ENCODE measurements at places on chromosomes 3 and 15.

GRCh38 chr15:47504624-47505256, 212.6 kb upstream of the SEMA6D start:
- H3K27me3 ChIP-seq: no peaks in the 10 kb centered on the region
- no peaks in the 10 kb centered on the region for H3K36me3 ChIP-seq
- no peak for DNase-seq
- no peak overlapping the region for H3K27ac ChIP-seq
- no peaks in the 10 kb centered on the region for H3K4me1 ChIP-seq
- no peak overlapping the region for H3K4me3 ChIP-seq

- no peak for DNase-seq
- H3K4me1 ChIP-seq: peaks cover 2% of the 10 kb centered on the region
- H3K36me3 ChIP-seq: no peaks in the 10 kb centered on the region
- no peak overlapping the region for H3K27ac ChIP-seq
Measured at GRCh38 chr3:87351937-87352336, 75.6 kb upstream of the POU1F1 start.

DNA sequence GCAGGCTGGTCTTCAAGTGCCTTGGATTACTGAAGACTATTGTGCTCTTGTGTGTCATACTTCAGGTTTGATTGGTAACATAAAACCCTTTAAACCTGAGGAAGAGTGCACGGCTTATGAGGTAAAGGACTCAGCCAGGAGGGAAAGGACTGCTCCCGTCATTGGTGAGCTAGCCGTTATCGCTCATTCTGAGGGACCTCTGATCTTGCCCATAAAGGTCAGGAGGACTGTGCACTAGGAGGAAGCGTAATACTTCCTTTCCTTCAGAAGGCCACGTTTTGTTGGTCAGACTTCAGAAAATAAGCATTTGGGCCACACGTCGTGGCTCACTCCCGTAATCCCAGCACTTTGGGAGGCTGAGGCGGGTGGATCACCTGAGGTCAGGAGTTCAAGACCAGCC, 37.7 kb downstream of the PXK start:
- H3K27ac ChIP-seq: no peak overlapping the region
- no peak for DNase-seq
- H3K36me3 ChIP-seq: peaks cover 56% of the 10 kb centered on the region

- no peaks in the 10 kb centered on the region for H3K36me3 ChIP-seq
- H3K4me3 ChIP-seq: no peak overlapping the region
- no peaks in the 10 kb centered on the region for H3K27me3 ChIP-seq
- no peaks in the 10 kb centered on the region for H3K4me1 ChIP-seq
- no peak for DNase-seq
- H3K27ac ChIP-seq: no peak overlapping the region
Measured at GRCh38 chr3:73832426-73832825, 207.7 kb upstream of the PDZRN3 start.

DNA sequence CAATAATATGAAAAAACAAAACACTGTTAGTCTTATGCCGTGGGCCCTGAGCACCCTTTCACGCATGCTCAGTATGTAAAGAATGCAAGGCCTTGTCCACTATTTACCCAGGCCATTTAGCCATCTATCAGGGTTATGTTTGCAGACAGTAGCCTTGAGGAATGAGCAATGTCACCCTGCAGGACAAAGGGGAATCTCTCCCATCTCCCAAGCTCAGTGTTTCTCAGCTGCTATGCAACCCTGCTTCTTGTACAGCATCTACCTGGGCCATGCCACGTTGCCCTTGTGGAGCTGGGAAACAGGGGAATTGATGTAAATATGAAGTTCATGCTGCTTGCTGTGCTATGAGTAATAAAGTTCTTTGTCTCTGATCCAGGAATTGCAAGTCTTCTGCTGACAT, 51.5 kb upstream of the SLCO2A1 start:
- H3K4me3 ChIP-seq: no peak overlapping the region
- no peak for DNase-seq
- no peak overlapping the region for H3K27ac ChIP-seq
- no peaks in the 10 kb centered on the region for H3K36me3 ChIP-seq

DNA sequence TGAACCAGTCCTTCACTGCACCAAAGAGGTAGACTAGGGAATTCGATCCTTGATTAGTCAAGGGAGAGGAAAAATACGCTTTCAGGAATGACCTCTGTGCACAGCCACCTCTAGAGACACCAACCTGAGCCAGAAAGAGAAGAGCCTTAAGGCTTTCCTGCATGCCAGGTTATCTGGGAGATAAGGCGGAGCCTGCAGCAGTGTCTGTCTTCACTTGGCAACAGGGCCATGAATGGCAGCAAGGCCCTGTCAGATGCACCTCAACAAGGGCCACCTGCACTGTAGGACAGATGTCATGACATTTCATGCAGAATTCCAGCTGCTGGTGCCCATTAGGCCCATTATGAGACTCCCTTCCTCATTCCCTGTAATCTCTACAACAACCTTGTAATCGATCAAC, 88.1 kb downstream of the MEX3B start:
- H3K27me3 ChIP-seq: no peaks in the 10 kb centered on the region
- no peak overlapping the region for H3K4me3 ChIP-seq
- no peak for DNase-seq
- no peaks in the 10 kb centered on the region for H3K4me1 ChIP-seq
- no peak overlapping the region for H3K27ac ChIP-seq
- H3K36me3 ChIP-seq: no peaks in the 10 kb centered on the region

GRCh38 chr3:46903341-46904302, 26.1 kb downstream of the PTH1R start:
- H3K36me3 ChIP-seq: no peaks in the 10 kb centered on the region
- no peak for DNase-seq
- peaks cover 5% of the 10 kb centered on the region for H3K27me3 ChIP-seq
- H3K4me3 ChIP-seq: no peak overlapping the region

DNA sequence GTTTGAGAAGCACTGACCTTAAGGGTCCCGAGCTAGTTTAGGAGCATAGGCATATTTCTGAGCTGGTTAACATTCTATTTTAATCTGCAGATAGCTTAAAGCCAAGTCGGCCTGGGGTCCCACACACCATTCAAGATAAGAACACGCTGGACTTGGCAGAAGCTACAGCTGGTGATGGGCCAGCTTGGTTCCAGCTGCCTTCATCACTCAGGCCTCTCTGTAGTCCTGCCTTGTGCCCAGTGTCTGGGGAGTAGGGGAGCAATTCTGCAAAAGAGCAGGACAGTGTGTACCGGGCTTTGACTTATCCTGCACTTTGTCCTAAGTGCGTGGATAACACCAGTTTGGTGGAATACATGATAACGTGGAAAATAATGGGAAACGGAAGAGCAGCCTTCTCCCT, 164.5 kb downstream of the MEGF11 start:
- no peaks in the 10 kb centered on the region for H3K4me1 ChIP-seq
- no peak overlapping the region for H3K27ac ChIP-seq
- no peaks in the 10 kb centered on the region for H3K36me3 ChIP-seq
- H3K27me3 ChIP-seq: peaks cover 29% of the 10 kb centered on the region
- no peak overlapping the region for H3K4me3 ChIP-seq
- no peak for DNase-seq

DNA sequence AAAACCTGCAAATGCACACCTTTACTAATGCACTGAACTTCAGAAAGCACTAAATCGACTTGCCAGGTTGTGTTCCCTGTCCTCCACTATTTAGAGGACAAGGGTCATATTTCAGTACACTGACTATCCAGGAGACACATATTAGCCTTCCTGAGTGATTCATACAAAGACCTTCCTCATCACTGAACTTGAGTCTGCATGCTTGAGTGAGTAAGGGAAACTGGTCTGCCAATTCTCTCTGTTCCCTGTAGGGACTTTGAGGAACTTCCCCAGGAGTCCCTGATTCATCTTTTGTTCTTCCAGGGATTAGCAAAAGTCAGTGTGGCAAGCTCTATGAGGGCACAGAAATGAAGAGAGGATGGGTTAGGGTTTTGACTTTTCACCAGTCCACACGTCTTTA, 565.9 kb downstream of the PDCD6IP start:
- DNase-seq: no peak
- H3K4me3 ChIP-seq: no peak overlapping the region
- no peak overlapping the region for H3K27ac ChIP-seq

GRCh38 chr3:110180733-110181132, 843.4 kb upstream of the DPPA4 start:
- no peak for DNase-seq
- H3K4me3 ChIP-seq: no peak overlapping the region
- H3K27ac ChIP-seq: no peak overlapping the region
- H3K4me1 ChIP-seq: no peaks in the 10 kb centered on the region
- H3K27me3 ChIP-seq: no peaks in the 10 kb centered on the region
- no peaks in the 10 kb centered on the region for H3K36me3 ChIP-seq

DNA sequence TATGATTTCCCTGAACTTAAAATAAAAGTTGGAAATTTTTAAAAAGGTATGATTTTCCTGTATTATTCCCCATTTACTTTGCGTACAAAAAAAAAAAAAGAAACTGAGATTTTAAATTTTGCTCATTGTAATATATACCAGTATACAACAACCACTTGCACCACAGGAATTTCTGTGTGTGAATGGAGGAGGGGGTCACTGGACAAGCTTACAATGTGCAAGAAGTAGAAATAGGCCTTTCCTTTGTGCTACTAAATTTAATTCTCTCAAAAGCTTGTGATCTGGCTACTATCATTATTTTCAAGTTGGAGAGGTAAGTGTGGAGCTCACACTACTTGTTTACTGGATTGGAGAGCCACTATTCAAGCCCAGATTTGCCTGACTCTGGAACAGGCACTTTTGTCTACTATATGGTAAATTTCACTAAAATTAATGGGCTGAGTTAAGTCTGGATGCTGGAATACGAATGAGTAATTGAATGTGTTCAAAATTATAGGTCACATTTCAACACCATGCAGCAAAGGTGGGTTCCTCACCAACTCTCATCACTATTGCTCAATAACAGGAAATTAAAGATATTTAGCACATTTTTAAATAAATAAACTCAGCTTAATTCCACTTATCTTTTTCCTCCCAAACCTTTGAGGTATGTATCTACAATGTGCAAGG, 148.0 kb upstream of the MBNL1 start:
- no peak for DNase-seq
- no peak overlapping the region for H3K4me3 ChIP-seq
- no peak overlapping the region for H3K27ac ChIP-seq
- no peaks in the 10 kb centered on the region for H3K36me3 ChIP-seq
- H3K27me3 ChIP-seq: peaks cover 24% of the 10 kb centered on the region
- peaks cover 32% of the 10 kb centered on the region for H3K4me1 ChIP-seq

DNA sequence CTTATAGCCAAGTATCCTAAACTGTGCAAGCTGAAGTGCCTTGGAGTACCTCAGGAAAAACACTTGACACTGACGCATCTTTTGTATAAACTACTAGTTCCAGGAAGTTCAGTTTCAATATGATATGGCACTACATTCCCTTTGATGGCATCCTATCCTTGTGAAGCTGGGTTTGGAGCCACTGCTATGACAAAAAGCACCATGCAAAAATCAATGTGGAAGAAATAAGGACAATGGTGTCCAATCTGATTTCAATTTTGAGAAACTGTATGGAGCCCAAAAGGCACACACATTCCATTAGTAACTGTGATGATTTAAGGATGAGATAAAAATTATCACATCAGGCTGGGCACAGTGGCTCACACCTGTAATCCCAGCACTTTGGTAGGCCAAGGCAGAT, 5.6 kb downstream of the RPS27L start:
- peaks cover 53% of the 10 kb centered on the region for H3K36me3 ChIP-seq
- H3K4me3 ChIP-seq: no peak overlapping the region

DNA sequence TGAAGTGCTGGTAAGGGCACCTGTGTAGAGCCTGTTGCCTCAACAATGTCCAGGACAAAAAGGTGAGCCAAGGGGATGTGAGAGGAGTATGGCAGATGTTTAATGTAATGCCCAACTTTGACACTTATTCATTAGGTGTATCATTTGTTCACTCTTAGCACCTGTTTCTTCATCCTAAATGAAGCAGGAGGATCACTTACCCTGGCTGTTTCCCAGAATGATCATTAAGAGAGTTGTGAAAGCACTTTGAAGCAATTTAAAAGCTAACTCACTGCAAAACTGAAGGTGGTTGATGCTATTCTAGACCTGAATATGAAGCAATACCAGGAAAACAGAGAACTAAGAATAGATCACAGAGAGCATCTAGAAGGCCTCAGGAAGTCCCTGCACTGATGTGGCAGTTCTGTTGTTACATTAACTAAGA, 3.4 kb upstream of the HHLA2 start:
- no peak for DNase-seq
- H3K4me1 ChIP-seq: peaks cover 60% of the 10 kb centered on the region
- no peak overlapping the region for H3K4me3 ChIP-seq
- H3K36me3 ChIP-seq: peaks cover 18% of the 10 kb centered on the region

DNA sequence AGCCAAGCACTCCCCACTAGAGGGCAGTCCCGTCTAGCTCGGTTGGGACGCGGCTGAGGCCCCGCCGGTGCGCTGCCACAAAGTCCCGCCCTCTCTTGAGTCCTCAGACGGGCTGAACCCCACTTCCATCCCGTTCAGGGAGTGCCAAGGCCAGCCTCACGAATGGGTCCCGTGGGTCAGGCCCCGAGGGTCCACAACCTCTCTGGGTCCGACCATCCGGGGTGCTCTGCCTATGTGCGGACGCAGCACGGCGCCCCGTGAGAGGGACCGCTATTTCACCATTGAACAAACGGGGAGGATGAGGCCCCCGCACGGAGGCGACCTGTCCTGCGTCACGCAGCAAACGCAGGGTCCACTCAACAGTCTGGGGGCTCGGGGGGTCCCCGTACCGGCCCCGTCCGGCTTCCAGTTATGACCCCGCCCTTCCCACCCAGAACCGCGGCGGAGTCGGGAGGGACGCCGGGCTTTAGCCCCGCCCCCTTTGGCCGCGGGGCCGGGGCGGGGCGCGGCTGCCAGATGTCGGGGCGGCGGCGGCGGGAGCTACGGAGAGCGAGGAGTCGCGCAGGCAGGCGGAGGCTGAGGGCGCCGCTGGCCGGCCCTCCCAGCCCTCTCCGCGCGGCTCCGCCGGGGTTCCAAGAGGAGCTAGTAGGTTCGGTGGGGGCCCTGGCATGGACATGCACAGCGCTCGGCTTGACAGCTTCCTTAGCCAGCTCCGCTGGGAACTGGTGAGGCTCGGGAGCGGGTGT, at the start of gene INKA1:
TSS of gene INKA1 (plus strand) at position 543 of the 746 bp plus-strand sequence. CDS start at position 675, 132 bp downstream.
- H3K27me3 ChIP-seq: peaks cover 17% of the 10 kb centered on the region
- peak within 1 kb of the TSS; percentile 83 for H3K4me3 ChIP-seq
- peak within 1 kb of the TSS; percentile 75 for H3K27ac ChIP-seq
- peaks cover 9% of the 10 kb centered on the region for H3K36me3 ChIP-seq

DNA sequence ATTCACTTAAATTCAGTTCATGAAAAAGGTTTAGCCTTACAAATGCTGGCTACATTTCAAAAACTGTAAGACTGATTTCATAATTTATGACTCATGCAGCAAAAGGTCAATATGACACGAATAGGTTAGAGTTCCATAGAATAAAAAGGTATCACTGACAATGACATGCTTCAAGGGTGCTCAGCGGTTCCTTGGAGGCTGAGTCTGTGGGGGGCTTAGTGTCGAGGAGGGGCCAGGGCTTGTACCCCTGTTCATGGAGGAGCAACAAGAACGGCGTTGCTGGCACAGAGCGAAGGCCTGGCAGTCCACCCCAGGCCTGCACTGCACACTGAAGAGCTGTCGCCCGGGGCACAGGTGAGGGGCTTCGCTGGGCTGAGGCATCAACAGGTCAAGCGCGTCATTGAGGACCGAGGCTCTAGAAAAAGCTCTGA, 174.2 kb downstream of the NR1D2 start:
- H3K36me3 ChIP-seq: no peaks in the 10 kb centered on the region
- H3K27ac ChIP-seq: no peak overlapping the region
- no peak overlapping the region for H3K4me3 ChIP-seq
- no peaks in the 10 kb centered on the region for H3K4me1 ChIP-seq

- H3K4me1 ChIP-seq: peaks cover 36% of the 10 kb centered on the region
- H3K27me3 ChIP-seq: no peaks in the 10 kb centered on the region
- peaks cover 4% of the 10 kb centered on the region for H3K36me3 ChIP-seq
- no peak overlapping the region for H3K4me3 ChIP-seq
Measured at GRCh38 chr3:177603148-177603603, 405.9 kb upstream of the TBL1XR1 start.

- no peak overlapping the region for H3K4me3 ChIP-seq
- H3K27ac ChIP-seq: no peak overlapping the region
- no peak for DNase-seq
- H3K4me1 ChIP-seq: peaks cover 4% of the 10 kb centered on the region
Measured at GRCh38 chr15:42849836-42850235, 70.7 kb downstream of the TTBK2 start.
